ENCODE measurements at places on chromosomes 1 and 21.

GRCh38 chr1:55329808-55330432, 114.8 kb upstream of the USP24 start:
- no peak for DNase-seq

DNA sequence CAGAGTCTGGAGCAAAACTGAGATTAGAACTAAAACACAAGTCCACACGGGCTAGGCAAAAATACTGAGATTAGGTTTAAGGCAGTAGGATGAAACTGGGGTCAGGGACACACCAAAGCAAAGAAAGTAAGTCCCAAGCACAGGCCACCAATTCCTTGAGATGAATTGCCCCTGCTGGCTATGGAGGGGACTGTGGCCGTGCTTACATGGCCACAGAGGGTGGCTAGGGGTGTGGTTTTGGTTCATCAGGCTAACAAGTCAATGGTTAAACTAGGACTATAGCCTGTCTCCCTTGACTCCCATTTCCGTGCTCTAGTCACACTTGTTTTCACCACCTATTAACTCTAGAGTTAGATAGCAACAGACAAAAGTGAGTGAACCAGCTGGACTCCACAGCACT, 394.8 kb downstream of the PBX1 start:
- no peak for DNase-seq

GRCh38 chr1:184242507-184242943, 144.3 kb upstream of the C1orf21 start:
- no peak for DNase-seq

- DNase-seq = peak; percentile 3
Observed at GRCh38 chr1:233730809-233731208, 116.9 kb downstream of the KCNK1 start.

- no peak for DNase-seq
Observed at GRCh38 chr1:201565024-201565730, 26.2 kb downstream of the NAV1 start.

- DNase-seq = no peak
Observed at GRCh38 chr1:67823615-67824014, 9.7 kb downstream of the GNG12 start.

GRCh38 chr1:217089361-217090014, 366.3 kb upstream of the ESRRG start:
- no peak for DNase-seq

GRCh38 chr1:58436615-58437297, 109.8 kb downstream of the OMA1 start:
- DNase-seq = no peak

DNA sequence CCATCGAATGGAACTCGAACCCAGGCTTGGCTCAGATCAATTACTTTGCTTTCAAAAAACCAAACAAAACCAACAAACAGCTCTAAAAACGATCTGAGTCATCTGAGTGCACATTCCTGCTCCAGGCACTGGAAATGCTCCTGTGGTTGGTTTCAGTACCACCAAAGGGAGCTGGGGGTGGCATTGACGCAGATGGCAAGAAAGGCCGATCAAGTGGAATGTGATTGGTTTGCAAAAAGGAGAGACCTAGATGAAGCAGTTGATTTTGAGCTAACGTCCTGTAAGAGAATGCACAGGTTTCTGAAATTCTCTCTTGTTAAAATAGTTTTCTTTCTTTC, 39.5 kb downstream of the PIK3CD start:
- DNase-seq = no peak
